OCI-LY7 (cell line): ENCODE measurements at places on chromosomes 6 and 20.

DNA sequence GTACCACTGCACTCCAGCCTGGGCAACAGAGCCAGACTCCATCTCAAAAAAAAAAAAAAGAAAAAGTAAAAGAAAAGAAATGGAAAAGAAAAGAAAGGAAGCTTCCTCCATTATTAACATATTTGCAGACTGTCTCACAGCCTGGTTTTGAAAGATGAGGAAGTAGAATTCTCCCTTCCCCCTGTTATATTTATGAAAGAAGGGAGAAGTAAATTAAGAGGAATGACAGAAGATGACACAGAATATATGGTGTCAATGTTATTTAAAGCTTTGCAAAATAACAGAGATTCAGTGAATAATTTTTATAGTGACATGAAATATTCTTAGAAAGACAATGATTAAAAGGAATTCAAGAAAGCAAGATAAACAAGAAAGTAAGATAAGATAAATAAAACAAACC lies 83.7 kb upstream of the PRSS16 start:
- DNase-seq: no peak

DNA sequence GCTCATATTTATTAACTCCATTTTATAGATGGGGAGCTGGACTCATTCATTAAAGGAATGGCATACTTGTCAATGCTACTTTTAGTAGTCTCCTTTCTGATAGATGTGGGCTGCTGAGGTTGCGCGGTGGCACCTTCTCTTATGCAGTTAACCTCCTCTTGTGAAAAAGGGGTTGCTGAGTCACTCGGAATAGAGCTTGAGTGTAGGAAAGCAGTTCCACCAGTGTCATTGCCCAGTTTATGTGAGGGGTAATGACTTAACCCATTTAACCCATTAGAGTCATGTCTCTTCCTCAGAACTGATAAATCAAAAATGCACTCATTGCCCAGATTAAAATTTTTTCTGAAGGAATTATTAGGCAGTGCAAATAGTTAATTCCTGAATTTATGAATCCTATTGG lies 6.3 kb downstream of the MAPK14 start:
- DNase-seq: no peak

DNA sequence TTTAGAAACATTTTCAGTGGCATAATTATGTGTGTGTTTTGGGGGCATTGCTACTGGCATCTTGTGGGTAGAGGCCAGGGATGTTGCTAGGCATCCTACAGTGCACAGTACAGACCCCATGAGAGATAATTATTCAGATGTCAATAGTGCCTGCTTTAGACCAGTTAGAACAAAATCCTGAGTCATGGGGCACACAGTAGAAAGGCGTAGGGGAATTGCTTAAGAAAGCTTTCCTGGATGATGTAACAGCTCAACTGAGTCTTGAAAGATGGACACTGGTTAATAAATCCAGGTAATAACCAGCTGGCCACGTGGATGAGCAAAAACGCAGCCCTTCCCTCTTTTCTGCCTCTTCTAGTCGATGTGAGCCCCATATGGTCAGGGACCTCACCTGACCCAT lies 51.1 kb downstream of the KCNB1 start:
- no peak for DNase-seq

GRCh38 chr20:44572551-44573500 lies 9.6 kb upstream of the PKIG start:
- peak; percentile 46 for DNase-seq

- DNase-seq: no peak
Measured at GRCh38 chr6:282867-283416, 9.3 kb upstream of the DUSP22 start.

DNA sequence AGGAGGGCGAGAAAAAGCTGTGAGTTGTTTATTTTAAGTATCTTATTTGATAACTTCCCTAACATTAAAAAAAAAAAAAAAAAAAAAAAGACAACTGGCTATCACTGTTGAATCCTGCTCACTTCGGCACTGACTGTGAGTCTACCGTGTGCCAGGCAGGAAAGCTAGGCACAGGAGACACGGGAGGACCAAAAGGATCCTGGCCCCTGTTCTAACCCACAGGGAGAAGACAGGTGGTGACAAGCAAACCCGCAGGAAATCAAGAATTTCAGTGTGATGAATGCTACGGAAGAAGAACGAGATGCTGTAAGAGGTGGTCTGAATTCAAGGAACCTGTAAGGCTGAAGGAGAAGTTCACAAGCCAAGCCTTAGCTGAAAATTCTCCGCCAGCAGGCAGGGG lies 94.7 kb upstream of the NFATC2 start:
- no peak for DNase-seq

GRCh38 chr6:71468841-71469700 lies 180.5 kb downstream of the OGFRL1 start:
- DNase-seq: no peak

DNA sequence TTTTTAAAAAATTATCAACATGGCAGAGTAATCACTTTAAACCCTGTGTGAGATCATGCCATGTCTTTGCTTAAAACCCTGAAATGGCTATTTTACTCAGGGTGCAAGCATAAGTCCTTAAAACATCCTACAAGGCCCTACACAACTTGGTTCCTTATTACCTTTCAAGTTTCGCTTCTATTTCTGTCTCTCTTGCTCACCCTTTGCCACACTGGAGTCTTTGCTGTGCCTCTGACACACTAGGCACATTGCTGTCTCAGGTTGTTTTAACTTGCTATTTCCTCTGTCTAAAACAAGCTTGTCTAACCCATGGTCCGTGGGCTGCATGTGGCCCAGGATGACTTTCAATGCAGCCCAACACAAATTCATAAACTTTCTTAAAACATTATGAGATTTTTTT lies 55.6 kb downstream of the KIAA0408 start:
- DNase-seq: no peak

- DNase-seq: peak; percentile 4
Measured at GRCh38 chr6:126628125-126628524, 288.2 kb downstream of the CENPW start.

GRCh38 chr20:61619751-61620150 lies 367.7 kb downstream of the CDH4 start:
- DNase-seq: no peak

GRCh38 chr6:116578335-116578734 lies 7.0 kb downstream of the RWDD1 start:
- no peak for DNase-seq

GRCh38 chr6:111483736-111484632 lies 966 bp upstream of the REV3L start:
- DNase-seq: peak; percentile 90

GRCh38 chr6:116461331-116461931 lies at the start of gene CALHM6:
TSS of gene CALHM6 (plus strand) at chr6:116461375. CDS start at chr6:116461930, 555 bp downstream.
- no peak for DNase-seq

DNA sequence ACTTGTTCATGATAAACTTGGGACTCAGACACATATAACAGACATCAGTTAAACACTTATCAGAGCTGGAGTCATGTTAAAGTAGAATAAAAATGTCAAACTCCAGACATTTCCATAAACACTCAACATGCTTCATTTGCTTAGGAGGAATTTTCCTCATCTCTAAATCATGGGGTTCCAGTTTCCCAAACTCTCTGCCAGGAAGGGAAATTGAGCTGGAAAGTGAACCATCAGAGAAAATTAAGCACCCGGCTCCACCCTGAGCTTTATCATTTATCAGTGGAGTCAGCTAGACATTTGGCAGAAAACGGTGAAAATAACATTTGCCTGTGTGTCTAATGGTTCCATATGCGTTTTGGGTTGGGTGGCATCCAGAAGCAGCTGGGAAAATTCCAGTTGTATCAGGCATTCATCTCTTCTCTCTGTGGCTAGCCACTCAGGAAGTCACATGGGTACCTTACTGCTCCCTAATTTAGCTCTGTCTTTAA lies 25.3 kb upstream of the ZNFX1 start:
- DNase-seq: no peak

DNA sequence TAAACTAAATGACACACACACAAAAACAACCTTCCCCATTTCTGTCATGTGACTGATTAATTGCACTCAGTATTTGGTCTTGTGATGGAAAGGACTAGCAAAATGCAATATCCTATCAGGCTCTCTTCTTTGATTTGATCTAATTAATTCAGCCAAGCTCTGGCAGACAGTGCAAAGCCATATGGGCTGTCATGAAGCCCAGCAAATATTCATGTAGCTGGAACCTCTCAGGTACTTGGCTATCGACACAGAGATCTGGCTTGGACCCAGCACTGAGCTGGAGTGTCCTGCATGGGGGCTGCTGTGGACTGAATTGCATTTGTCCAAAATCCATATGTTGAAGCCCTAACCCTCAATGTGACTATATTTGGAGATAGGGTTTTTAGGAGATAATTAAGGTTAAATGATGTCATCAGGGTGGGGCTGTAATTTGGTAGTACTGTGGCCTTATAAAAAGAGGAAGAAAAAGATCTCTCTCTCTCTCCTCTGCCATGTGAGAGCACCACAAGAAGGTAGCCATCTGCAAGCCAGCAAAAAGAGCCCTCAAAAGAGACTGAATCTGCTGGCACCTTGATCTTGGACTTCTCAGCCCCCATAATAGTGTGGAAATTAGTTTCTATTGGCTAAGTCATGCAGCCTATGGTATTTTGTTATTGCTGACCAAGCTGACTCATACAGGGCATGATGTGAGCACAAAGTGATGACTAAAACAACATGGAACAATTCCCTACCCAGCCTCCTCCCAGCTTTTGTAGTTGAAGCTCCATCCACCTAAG lies 77.1 kb downstream of the STMND1 start:
- DNase-seq: no peak

GRCh38 chr20:40718982-40719729 lies 30.1 kb upstream of the MAFB start:
- no peak for DNase-seq

- DNase-seq: no peak
Measured at GRCh38 chr6:23177806-23178205, 608.4 kb downstream of the HDGFL1 start.

DNA sequence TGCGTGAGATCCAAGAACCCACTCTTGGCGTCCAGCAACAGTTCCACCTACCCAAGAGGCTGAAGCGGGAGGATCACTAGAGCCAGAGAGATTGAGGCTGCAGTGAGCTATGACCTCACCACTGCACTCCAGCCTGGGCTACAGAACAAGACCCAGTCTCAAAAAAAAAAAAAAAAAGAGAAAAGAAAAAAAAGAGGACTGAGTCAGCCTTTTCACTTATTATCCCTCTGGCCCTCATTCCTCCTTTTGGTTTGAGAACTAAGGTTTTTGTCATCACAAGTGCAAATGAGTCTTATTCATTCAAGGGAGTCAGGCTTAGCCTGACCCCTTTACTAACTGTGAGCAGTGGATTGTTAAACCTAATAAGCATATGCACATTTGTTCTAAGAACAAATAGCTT lies 37.9 kb upstream of the JARID2 start:
- no peak for DNase-seq

GRCh38 chr6:145845557-145845956 lies 31.0 kb upstream of the FBXO30 start:
- DNase-seq: no peak

- no peak for DNase-seq
Measured at GRCh38 chr6:29504961-29505360, 17.2 kb upstream of the MAS1L start.

GRCh38 chr6:163501439-163501838 lies 86.9 kb downstream of the QKI start:
- no peak for DNase-seq

DNA sequence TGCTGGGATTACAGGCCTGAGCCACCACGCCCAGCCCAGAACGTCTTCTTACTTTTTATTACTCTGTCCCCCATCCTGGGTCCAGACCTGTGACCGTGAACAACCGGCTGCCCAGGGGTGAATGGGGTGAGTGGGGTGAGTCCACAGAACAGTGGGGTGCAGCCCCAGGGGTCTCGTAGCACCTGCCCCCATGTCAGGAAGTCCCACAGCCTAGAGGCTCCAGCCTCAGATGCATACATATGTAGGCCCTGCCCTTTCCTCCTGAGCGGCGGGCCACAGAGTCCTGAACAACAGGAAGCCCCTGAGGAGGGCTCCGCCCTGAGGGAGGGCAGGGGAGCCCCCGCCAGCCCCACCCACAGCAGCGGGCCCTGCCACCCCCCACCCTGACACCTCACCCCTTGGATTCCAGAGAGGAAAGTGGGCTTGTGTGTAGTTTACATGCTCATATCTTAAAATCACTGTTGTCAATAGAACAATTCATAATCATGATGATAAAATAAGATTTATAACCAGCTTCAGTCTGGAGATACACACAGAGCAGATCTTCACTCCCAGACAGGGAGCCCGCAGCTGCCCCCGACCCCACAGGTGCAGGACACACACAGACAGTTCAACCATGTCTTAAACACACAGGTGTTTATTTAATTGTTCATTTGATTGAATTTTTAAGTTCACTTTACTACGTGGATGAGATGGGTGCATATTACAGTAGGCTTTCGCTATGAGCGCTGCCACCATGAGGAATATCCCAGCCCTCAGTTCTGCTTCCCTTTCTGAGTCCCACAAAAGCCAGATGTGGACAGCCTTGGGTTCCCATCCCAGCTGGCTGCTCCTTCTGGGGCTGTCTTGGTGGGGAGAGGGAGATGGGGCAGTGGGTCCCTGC lies 12.4 kb upstream of the GMEB2 start:
- DNase-seq: peak; percentile 89

GRCh38 chr20:49361862-49362660 lies 84.2 kb upstream of the ZNFX1 start:
- no peak for DNase-seq

GRCh38 chr6:24329022-24329421 lies 28.8 kb downstream of the DCDC2 start:
- DNase-seq: no peak

GRCh38 chr20:18180815-18181214 lies 43.2 kb downstream of the KAT14 start:
- no peak for DNase-seq

- DNase-seq: no peak
Measured at GRCh38 chr6:151436802-151437201, 15.1 kb downstream of the RMND1 start.

- peak; percentile 22 for DNase-seq
Measured at GRCh38 chr20:59159493-59160376, 3.9 kb upstream of the ZNF831 start.

DNA sequence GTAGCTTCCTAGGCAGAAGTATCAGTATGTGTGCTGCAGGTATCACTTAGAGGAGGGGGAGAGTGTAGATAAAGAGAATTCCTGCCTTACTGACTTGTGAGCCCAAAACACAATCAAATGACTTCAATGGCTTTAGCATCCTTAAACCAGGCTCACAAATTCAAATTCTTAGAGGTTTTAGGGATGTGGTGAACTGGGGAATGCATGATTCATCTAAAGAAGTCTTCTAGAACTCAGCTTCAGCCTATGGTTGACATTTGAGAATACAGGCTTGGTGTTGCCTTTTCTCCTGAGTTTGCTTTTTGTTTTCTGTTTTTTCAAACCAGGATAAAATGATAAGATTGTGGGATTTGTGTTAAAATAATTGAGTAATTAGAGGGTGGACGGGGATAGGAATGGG lies 14.4 kb downstream of the SNRPC start:
- DNase-seq: no peak

- no peak for DNase-seq
Measured at GRCh38 chr6:134546962-134547645, 229.2 kb upstream of the SGK1 start.

GRCh38 chr20:1862663-1863053 lies 32.5 kb upstream of the SIRPA start:
- DNase-seq: no peak

- DNase-seq: no peak
Measured at GRCh38 chr6:163380216-163380615, 34.3 kb upstream of the QKI start.
